ENCODE measurements at places on chromosomes 16 and 17. TPM values are rescaled to one million over a fixed set of nuclear protein-coding genes. Genes with fewer than 3 reads are reported as not detected.

The CA7 gene
- total RNA-seq, result not detected

DNA sequence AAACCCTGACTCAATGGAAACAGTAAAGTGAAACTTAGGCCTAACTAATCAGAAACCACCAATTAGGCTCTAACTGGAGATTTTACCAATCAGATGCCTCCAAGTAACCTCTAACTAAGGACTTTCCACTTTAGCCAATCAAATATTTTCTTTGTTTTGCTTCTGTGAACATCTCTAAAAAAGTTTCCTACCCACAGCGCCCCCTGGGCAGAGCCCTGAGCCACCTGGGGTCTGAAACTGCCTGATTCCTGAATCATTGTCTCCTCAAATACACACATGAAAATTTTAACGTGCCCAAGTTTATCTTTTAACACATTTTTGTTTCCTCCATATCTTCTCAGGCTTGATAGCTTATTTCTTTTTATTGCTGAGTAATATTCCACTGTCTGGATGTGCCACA, 19.0 kb downstream of the ADAD2 start:
- DNase-seq, result no peak

The RSL1D1 gene
- 346 TPM for total RNA-seq

DNA sequence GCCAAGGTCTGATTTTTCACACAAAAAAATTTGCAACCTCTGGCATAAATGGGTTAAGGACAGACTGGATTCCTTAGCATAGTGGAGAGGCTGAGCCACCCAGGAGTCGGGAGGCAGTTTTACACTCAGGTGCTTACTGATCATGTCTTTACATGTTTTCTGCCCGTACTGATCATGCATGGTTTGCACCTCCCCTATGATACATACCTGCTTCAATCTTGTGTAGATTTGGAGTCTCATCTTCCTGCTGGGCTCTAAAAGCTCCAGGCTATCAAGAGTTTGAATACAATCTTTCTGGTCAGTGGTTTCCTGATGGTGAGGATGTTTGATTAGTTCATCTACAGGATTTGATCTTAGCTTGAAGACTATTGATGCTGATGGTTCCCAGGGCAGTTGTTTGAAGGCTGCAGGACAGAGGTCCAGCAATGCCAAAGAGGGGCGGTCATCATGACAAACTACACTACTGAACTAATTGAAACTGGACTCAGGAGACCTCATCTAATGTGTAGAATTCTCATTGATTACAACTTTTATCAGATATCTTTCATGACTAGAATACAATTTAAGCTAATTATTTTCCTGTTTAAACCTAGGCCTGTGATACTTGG, 6.9 kb downstream of the C1QBP start:
- DNase-seq, result no peak

GRCh38 chr16:979859-980594, 1.5 kb upstream of the SOX8 start:
- no peak for DNase-seq

The SEZ6L2 gene
- total RNA-seq, result 28.5 TPM

DNA sequence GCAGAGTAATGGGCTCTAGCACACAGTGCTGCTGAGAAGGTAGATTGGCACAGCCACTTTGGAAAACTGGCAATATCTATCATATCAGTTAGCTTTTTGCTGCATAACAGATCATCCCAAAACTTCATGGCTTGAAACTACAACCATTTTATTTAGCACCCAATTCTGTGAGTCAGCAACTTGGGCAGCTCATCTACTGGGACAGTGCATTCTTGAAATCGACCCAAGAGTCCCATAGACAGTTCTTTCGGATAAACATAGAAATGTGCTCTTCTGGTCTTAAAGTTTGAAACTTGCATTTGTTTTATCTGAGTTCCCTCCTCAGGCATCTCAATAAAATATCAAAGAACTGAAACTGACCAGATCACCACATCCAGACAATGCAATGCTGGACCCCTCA, 76.7 kb downstream of the CEP112 start:
- no peak for DNase-seq

GRCh38 chr17:44110823-44111633, 12.4 kb downstream of the HDAC5 start:
- peak; percentile 92 for DNase-seq

DNA sequence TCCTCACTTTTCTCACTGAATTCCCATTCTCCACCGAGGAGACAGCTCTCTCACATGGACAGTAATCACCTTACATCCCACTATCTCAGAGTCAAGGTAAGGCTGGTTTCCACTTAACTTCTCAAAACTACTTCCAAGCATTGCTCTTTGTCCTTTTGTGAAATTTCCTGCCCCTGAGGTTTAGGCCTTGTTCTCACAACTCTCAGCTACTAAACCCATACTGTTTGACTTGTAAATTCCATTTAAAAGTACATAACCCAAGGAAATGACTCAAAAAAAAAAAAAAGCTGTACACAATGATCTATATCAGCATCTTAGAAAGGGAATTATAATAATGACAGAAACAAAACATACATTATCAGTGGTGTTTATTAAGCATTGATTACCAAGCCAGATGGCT, 8.8 kb downstream of the CDC27 start:
- DNase-seq, result no peak

The TUBB3 gene
- 1,289 TPM for total RNA-seq

The KCNG4 gene
- total RNA-seq, result not detected

DNA sequence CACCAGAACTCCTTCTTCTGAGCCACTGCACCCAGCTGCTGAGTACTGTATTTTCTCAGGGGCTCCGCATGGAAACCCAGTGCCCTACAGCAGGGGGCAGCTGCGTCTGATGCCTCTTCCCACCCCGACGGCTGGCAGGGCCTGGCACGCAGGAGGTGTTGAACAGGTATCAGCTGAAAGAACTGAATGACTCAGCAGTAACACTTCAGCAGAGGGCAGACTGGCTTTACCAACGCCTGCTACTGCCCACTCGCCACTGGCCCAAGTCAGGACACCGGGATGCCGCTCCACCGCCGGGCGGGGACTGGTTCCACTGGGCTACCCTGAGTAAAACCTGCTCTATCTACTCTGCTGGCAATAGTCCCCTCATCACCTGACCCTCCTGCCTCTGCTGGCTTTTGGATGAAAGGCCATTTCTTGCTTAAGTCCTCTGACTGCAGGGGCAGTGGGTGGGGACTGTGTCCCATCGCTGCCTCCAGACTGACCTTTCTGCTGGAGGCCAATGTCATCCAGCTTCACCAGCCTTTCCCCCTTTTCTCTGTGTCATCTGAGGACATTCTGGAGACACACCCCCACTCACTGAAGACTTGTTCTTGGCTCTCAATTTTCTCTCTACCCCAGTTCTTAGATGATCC, 100.4 kb upstream of the FA2H start:
- DNase-seq, result no peak

DNA sequence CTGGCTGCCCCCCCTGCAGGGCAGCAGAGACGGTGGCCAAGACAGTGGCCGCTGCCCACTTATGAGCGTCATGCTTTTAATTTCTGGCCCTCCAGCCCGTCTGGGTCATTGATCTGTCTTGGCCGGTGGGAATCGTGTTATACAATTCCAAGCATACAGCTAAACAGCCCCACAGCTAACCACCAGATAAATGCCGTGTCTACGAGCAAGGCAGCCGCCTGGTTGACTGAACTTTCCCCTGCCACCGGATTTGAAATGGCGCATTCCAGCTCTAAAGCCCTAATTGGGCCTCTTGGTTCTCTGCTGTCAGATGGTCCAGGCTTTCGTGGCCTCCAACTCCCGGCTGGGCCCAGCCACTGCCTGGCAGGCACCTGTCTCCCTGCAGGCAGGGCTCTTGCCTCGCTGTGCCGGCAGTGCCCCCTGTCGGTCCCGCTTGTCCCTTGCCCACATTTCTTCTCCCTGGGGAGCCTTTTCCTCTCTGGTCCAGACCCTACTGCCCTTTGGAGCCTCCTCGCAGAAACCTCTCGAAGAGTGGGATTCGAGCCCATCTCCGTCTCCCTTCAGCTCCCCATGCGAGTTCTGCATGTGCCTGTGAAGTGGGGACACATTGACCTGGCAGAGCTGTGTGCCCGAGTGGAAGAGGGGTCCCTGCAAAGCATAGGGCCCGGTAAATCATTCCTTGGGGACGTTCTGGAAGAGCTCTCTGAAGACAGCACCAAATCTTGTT, 1.8 kb upstream of the RBFOX3 start:
- peak; percentile 66 for DNase-seq

DNA sequence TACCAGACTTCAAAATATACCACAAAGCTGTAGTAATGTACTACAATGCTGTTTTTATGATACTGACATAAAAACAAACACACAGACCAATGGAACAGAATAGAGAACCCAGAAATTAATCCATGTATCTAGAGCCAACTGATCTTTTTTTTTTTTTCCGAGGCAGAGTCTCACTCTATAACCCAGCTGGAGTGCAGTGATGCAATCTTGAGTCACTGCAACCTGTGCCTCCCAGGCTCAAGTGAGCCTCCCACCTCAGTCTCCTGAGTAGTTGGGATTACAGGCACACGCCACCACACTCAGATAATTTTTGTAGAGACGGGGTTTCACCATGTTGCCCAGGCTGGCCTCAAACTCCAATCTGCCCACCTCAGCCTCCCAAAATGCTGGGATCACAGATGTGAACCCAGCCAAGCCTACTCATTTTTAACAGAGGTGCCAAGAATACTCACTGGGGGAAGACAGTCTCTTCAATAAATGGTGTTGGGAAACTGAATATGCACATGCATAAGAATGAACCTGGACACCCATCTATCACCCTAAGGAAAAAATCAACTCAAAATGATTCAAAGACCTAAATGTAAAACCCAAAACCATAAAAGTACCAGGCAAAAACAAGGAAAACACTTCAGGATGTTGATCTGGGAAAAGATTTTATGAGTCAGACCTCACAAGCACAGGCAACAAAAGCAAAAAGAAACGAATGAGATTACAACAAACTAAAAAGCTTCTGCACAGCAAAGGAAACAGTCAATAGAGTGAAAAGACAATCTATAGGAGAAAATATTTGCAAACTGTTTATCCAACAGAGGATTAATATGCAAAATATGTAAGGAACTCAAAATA, 63.1 kb downstream of the STX8 start:
- DNase-seq, result peak; percentile 81

The RSAD1 gene
- 69.2 TPM for total RNA-seq

The PRSS33 gene
- not detected for total RNA-seq

GRCh38 chr17:14797801-14798200, 467.3 kb downstream of the PMP22 start:
- DNase-seq, result no peak

The ITGB4 gene
- total RNA-seq, result not detected

The ZSCAN32 gene
- total RNA-seq, result 10.2 TPM

DNA sequence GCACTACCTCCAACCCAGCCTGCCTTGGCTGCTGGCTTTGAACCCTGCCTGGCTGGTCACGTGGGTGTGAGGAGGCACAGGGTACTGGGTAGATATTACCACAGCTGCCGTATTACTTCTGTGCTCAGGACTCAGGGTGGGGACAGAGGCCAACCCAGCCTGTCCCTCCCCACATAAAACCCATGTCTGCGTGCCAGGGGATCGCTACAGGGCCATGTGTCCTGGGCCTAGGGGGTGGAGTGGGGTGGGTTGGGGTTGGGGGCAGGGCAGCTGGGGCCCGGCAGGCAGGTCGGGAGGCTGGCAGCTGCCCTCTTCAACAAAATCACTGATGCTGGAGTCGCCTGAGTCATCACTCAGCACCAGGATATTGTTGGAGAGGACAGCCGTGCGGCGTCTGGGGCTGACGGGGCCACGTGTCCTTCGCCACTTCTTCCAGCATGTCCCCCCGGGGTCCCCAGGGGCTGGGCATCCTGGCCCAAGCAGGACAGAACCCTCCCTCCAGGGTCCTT, 39.7 kb upstream of the PVALEF start:
- DNase-seq, result peak; percentile 38

DNA sequence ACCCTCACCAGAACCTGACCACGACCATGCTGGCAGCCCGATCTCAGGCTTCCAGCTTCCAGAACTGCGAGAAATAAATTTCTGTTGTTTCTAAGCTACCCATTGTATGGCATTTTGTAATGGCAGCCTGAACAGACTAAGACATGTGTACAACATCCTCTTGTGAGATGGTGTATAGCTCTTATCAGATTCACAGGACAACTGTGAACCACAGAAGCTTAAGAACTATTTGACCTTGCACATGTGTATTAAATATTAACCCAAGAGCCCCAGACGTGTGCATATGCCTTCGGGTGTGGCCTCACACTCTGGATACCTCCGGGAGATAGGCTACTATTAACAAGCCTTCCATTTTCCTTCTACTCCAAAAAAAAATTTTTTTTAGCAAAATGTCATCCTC, 248.9 kb downstream of the SLC39A11 start:
- DNase-seq, result no peak

DNA sequence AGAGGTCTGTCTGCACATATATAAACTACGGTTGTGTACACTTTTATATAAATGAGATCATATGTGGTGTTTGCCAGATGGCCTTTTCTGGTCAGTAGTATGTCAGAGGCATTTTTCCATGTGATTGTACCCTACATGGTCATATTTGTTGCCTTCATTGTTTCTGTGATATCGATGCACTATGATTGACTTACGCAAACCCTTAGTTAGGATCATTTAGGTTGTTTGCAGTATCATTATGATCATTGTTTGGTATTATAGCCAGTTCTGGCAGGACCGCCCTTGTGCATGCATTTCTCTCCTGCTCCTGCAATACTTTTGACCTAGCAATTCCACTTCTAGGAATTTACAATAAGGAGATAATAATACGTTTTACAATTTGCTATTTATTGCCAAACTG, 169.1 kb downstream of the MSI2 start:
- no peak for DNase-seq

The CPHXL2 gene
- not detected for total RNA-seq

DNA sequence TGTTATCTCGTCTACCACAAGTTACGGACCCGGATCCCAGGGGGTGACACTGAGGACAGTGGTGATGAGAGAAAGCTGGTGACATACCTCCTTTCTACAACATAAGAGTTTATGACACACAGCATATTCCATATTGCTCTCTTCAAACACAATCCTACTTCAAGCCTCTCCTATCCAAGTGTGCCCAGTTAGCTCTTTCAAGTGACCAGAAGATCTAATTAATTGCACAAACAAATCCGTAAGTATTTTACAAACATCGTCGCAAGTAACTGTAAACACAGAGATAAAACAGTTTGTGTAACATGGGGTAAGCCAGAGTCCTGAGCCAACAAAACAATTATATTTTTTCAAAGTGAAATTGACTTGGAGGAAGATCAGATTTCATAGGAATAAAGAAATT, 235.0 kb downstream of the CHD9NB start:
- DNase-seq, result no peak

The CSF3 gene
- total RNA-seq, result not detected
